ENCODE measurements at places on chromosomes 11 and 22. TPM values are rescaled to one million over a fixed set of nuclear protein-coding genes. Genes with fewer than 3 reads are reported as not detected.

The TH gene
- 2.3 TPM for total RNA-seq

The TCN2 gene
- 31.2 TPM for total RNA-seq

The H19 gene
- 3,111 TPM for total RNA-seq

The SLC22A12 gene
- not detected for total RNA-seq

The APOBEC3F gene
- total RNA-seq, result 2.4 TPM

The SLC17A6 gene
- 13.5 TPM for total RNA-seq

The MOGAT2 gene
- not detected for total RNA-seq

The FOLR2 gene
- 11.8 TPM for total RNA-seq

The CNIH2 gene
- 8.2 TPM for total RNA-seq

All from camera-type eye (tissue), 1 donor.